ENCODE measurements at places on chromosomes 1 and 21. TPM values are rescaled to one million over a fixed set of nuclear protein-coding genes. Genes with fewer than 3 reads are reported as not detected.

GRCh38 chr1:248710305-248710900, 7.8 kb upstream of the OR14I1 start:
- DNase-seq = no peak

UBE2U gene
- not detected for polyA plus RNA-seq

- no peak for DNase-seq
These were observed 12.9 kb downstream of the PIGM start for GRCh38 chr1:160018900-160019299.

DNA sequence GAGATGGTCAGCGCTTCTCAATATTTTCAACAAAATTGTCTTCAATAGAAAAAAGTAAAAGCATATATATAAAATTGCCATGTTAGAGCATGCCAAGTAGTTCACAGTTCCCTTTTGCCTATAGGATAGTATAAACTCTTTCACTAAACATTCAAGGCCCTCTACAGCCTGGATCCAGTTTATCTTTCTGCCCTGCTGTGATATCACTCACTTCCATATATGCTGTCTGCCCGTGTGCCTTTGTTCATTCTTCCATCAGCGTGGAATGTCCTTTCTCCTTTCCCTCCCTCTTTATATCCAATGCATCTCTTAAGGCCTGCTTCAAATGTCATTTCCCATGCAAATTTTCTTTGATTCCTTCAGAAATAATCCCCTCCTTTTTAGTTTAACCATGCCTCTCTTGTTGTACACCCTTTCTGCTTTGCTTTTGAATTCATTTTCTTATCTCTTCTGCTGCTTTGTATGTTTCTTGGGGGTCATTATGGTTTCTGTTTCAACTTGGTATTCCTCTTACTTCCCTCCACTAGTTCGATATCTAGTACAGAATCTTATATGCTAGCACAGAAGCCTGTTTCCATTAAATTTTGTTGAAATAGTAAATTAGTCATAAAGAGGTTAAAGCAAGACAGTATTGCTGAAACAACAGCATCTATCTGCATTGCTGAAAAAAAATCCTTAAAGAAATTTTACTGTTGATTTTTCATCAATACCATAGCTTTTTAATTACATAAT, 44.7 kb downstream of the XCL2 start:
- DNase-seq = no peak

AIM2 gene
- 0.08 TPM for polyA plus RNA-seq

NPR1 gene
- polyA plus RNA-seq = 61.2 TPM

MYCL gene
- 7.1 TPM for polyA plus RNA-seq

C1orf87 gene
- polyA plus RNA-seq = 0.28 TPM

- DNase-seq = no peak
These were observed 33.7 kb upstream of the LRP8 start for GRCh38 chr1:53361541-53361961.

IL19 gene
- polyA plus RNA-seq = 1.0 TPM

FLG2 gene
- polyA plus RNA-seq = 0.40 TPM

CR1L gene
- 1.2 TPM for polyA plus RNA-seq

CFHR3 gene
- 0.50 TPM for polyA plus RNA-seq

GRCh38 chr1:165114022-165114888, 242.3 kb downstream of the LMX1A start:
- peak; percentile 55 for DNase-seq

DNA sequence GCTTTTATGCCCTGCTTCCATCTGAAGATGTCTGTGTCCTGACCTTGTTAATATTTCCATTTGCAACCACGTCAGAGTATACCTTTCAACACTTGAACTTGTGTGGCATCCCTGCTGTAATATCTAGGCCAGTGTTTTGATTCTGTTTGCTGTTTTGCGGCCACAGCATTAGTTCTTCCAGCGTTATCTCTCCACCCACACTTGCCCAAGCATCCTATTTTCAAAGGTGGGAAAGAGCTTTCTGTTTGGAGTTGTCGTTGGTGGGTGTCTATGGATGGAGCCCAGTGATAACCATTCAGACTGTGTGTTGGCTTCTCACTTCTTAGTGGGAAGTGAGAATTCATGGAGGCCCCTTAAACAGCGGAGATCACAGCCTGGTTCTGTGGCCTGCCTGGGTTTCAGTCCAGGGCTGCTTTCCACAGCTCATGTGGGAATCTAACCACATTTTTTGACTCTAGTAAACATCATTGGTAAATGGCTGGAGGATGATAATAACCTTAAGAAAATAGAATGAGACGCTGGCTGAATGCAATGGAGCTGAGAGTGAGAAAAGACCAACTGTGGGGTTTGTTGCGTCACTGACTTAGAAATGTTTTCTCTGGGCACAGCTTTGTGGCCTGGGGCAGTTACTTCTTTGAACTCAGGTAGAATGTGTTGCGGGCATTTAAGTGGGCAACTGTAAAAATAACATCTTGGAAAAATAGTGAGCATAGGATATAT, 7.6 kb downstream of the TENT5C start:
- DNase-seq = no peak

DNA sequence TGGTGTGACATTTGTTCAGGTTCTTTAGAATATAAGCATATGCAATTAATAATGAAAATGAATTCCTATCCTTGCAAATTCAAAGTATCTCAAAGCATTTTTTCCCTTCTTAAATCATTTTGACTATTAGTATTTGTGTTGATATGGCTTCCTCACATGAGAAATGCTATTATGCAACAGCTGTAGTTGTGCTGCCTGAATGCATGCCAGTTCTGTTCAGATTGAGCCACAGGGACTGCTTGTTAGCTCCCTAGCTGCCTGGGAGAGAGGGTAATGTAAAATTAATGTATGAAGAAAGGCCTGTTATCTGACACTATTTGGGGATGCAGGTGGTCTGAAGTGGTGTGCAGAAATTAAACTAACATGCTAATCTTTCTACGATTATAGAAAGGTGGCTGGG, 45.5 kb downstream of the CACHD1 start:
- no peak for DNase-seq

GRCh38 chr1:24440436-24440835, 24.8 kb downstream of the NIPAL3 start:
- no peak for DNase-seq

DNA sequence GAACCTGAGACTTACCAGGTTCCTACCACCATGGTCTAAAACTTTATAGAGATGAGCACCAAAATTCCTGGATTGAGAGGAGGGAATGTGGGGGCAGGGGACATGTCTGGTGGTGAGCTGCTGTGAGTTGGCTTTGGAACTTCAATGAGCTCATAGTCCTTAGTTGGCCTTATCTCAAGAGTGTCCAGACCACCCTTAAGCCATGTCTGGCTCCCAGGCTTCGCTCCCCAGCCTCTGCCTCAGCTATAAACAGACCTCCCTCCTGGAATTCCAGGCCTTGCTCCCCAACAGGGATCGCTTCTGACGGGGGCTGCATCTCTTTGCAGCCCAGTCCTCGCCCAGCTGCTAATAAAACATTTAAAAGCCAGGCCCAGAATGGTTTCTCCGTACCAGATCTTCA, 19.5 kb downstream of the ATF3 start:
- DNase-seq = no peak

- DNase-seq = no peak
These were observed 28.6 kb downstream of the TRIT1 start for GRCh38 chr1:39854738-39855137.

DNA sequence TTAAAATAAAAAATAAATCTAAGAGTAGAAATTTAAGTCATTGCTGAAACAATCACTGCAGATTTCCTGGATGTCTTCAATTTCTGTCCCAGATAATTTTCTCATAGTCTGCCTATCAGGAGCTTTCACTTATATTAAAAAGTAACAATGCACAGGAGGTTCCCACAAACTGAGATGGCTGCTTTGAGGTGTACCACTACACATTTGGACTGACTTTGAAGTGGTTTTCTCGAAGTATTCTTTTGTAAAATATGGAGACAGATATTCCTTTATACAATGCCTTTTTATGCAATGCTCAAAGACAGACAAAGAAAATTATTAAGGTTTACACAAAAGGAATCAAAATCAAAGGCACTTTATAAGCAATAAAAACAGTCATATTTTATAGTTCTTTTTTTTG, 24.5 kb downstream of the TOR1AIP2 start:
- no peak for DNase-seq

DNA sequence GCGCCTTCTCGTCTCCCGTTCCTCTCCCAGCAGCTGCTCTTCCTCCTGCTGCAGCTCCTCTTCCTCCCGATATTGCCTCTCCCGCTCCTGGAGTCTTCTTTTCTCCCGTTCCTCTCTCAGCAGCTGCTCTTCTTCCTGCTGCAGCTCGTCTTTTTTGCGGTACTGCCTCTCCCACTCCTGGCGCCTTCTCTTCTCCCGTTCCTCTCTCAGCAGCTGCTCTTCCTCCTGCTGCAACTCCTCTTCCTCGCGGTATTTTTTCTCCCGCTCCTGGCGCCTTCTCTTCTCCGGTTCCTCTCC, 5.3 kb downstream of the TCHH start:
- DNase-seq = no peak
